ENCODE measurements at places on chromosomes 1 and 21.

GRCh38 chr1:187063271-187063670, 234.5 kb downstream of the PLA2G4A start:
- DNase-seq: no peak

- no peak for DNase-seq
These were observed 40.1 kb downstream of the ZNF281 start for GRCh38 chr1:200369706-200370105.

- no peak for DNase-seq
These were observed 113.0 kb downstream of the PAPPA2 start for GRCh38 chr1:176575991-176576390.

- DNase-seq: no peak
These were observed 8.8 kb upstream of the CAMSAP2 start for GRCh38 chr1:200729863-200730262.

GRCh38 chr1:221045842-221046831, 166.9 kb downstream of the HLX start:
- DNase-seq: no peak

DNA sequence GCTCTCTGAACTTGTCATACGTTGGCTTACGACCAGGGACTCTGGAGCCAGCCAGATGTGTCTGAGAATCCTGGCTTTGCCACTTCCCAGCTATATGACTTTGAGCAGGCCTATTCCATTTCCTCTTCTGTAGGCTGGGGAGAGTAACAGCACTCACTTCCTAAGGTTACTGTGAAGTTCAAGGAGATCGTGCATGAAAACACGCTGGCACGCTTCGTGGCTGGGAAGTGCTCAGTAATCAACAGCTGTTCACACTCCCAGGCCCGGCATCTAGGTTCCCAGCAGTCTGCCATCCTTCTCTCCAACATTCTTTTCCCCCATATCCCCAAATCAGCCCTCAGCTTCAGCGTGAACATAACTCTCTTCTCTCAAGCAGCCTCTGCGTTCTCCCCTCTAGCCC, 2.0 kb downstream of the ASCL5 start:
- no peak for DNase-seq

DNA sequence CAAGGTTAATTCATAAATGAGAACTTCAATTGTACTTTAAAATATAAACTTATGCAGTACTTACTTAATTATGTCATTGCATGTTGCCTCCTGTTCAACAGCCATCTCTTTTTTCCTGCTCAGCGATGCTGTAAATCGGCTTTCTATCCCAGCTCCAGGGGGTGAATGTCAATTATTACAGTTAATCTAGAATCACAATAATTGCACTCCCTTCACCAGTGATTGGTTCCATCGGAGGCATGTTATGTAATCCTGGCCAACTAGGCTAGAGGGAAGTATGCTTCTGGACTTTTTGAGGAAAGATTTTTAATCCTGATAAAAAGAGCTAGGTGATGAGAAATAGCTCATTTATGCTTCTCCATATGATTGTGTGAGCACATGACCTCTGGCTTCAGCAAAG, 53.8 kb upstream of the SGIP1 start:
- no peak for DNase-seq

DNA sequence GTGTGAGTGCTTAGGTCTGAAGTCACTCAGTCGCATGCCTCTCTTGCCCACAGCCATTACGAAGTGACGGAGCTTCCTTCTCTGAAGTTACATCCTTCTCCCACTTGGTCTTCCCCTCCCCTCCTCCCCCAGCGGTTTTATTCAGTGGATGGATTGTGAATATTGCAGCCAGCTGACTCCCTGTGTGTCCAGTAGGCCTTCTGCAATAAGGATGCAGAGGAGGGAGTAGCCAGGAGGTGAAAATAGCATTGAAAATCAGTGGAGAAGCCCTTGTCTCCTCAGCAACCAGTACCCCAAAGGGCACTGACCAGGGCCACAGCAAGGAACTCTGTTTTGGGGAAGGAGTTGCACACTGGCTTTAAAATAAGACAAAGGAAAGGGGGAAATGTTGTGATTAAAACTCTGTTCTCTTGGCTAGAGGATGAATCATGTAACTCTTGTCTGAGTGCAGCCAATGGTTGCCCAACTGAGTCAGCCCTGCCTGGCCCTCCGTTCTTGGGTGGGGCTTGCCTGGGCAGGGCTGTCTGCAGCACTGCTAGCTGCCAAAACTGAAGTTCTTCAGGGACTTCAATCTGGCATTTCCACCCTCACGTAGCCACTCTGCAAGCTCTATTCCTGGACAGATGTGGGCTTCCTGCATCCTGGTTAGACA, 4.3 kb downstream of the S100A10 start:
- DNase-seq: no peak

- no peak for DNase-seq
These were observed 10.5 kb downstream of the C1orf115 start for GRCh38 chr1:220700556-220701179.

DNA sequence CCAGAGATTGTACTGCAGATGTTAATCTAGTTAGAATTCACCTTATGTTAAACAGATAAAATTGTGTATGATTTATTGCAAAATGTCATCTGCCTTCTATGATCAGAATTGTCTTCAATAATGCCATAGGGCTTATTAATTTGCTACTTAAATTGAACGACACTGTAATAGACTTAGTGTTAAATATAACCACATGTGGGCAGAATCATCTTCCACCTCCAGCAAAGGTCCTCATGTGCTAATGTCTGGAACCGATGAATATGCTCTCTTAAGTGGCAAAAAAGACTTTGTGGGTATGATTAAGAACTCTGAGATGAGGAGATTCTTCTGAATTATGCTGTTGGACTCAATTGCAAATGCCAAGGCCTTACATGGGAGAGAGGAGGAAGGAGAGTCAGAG, 4.3 kb downstream of the OR2T11 start:
- DNase-seq: no peak

DNA sequence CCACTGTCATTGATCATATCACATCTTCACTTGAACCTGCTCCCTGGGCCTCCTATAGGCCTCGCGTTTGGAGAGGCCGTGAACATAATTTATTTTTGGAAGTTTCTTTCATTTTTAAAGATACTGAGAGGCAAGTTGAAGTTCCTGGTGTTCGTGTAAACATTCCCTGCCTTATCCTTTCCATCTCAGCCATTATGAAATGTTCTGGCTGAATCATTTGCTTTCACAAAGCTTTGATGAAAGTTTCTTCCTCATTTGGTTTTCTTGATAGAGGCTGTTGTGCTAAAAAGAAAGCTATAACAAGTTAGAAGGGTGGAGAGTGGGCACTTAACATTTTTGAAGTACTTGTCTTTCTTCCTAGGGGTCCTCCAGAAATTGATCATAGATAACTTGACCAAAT, 15.5 kb downstream of the CAMTA1 start:
- DNase-seq: no peak

DNA sequence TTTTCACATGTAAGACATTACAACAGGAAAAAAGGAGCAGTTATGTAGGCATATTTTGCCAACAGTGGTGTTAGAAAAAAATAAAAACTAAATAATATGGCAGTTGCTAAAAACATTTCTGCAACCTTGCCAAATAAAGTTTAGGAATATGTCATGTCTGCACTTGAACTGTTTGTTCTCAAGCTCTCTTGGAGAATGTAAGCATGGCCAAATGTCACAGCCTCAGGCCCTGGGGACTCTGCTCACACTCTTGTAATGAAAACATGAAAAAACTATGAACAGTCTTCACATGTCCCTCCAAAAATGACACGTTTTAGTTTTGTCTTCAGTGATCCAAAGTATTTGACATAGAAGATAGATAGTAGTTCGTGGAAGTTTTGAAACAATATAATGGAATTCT, 753.3 kb downstream of the LTN1 start:
- DNase-seq: no peak

DNA sequence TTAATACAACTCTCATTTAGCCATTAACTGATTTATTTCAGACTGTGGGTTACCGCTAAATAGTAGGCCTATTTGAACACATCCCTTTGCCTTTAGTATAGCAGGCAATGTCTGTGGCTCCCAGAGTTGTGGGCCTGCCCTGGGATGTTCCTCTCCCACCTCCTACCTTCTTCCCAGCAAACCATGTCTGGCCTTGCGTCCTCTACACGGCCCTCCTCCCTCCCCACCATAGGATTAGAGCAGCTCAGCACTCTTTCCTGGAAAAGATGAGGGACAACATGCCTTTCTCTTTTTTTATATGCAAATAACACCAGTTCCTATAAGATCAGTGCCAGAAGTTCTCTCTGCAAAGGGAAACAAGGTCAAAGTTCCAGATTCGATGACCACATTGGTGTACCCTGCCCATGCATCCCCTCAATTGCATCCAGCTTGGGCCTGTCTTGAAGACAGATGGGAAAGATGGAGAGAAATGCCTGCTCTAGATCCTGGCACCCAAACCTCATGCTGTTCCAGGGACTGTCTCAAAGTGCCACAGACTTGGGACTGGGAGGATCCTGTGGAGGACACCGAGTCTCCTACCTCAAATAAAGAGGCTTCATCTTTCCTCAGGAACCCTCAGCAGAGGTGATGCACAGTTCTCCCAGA, 57.2 kb downstream of the CD46 start:
- DNase-seq: no peak

GRCh38 chr1:194289569-194290266, 1103.3 kb upstream of the B3GALT2 start:
- no peak for DNase-seq

- no peak for DNase-seq
These were observed 70.7 kb downstream of the COL24A1 start for GRCh38 chr1:86085741-86086409.

GRCh38 chr1:153568367-153569099, 2.9 kb upstream of the S100A2 start:
- DNase-seq: peak; percentile 93

DNA sequence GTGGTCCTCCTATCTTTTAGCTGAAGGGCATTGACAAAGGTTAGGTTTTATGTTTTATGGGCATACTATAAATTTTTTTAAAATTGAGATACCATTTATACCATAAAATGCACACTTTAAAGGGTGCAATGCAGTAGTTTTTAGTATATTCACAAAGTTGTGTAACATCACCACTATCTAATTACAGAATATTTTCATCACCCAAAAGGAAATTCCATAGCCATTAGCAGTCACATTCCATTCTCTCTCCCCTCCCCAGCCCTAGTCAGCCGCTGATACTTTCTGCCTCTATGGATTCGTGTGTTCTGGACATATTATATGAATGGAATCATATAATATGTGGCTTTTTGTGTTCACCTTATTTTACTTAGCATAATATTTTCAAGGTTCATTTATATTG, 135.8 kb upstream of the B3GALT2 start:
- no peak for DNase-seq

DNA sequence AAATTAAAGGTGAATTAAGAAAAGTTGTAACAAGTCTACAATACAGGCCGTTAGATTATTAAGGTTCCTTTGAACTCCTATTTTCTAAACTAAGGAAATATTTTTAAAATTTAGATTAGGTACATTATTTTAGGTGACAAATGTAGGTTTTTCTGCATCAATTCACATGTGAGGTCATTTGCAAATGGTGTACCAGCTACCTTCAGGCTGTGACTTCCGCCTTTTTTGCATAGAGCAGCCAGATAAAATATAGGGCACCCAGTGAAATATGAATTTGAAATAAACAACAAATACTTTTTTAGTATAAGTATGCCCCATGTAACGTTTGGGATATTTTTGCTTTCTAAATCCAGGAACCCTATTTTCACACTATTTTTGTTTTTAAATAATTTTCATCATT, 544.0 kb downstream of the LMO4 start:
- no peak for DNase-seq

- DNase-seq: no peak
These were observed 62.8 kb upstream of the KIF26B start for GRCh38 chr1:245091818-245092637.

DNA sequence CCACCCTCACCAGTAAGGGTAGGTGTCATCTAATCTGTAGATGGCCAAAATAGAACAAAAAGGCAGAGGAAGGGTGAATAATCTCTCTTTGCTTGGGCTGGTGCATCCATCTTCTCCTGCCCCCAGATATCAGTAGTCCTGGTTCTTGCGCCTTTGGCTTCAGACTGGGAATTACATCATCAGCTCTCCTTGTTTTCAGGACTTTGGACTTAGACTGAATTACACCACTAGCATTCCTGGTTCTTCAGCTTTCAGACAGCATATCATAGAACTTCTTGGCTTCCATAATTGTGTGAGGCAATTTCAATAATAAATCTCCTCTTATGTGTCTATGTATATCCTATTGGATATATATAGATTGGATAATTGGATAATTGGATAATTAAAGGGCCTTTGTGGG, 403.0 kb upstream of the USP24 start:
- no peak for DNase-seq

- DNase-seq: no peak
These were observed 17.2 kb upstream of the SLAMF6 start for GRCh38 chr1:160539990-160540858.

DNA sequence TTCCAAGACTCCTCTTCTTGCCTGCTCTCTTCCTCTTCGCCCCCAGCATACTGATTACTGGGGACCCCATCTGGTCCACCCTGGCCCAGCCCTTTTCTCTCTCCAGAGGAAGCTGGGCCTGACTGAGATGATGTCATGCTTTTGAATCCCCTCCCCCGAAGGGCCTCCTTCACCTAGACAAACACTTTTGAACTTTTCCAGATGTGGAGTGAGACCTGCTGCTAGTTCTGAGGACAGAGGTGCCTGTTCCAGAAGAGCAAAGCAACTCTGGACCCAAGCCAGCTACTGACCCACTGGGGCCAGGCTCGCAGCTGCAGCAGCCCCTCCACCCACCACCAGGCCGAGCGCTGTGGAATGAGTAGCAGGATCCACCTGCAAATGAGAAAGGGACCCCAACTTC, 8.4 kb downstream of the CD34 start:
- DNase-seq: no peak

GRCh38 chr1:20376880-20377494, 86.3 kb downstream of the VWA5B1 start:
- DNase-seq: peak; percentile 71

DNA sequence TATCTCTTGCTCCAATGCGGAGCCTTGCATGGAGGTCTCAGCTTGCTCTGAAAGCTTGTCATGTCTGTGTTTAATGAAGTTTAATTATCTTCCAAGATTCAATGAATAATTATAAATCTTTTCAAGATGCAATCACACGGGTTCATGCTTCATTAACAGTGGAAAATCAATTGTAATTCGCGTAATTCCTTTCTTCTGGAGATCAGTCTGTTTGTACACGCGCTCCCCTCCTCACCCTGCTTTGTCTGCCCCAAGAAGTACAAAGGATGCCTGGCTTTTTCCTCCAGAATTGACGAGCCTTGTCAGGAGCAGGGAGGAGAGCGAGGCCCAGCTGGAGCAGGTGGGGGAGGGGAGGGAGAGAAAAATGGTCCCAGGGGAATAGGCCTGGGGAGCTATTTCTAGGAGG, 65.0 kb upstream of the DISP3 start:
- DNase-seq: no peak

DNA sequence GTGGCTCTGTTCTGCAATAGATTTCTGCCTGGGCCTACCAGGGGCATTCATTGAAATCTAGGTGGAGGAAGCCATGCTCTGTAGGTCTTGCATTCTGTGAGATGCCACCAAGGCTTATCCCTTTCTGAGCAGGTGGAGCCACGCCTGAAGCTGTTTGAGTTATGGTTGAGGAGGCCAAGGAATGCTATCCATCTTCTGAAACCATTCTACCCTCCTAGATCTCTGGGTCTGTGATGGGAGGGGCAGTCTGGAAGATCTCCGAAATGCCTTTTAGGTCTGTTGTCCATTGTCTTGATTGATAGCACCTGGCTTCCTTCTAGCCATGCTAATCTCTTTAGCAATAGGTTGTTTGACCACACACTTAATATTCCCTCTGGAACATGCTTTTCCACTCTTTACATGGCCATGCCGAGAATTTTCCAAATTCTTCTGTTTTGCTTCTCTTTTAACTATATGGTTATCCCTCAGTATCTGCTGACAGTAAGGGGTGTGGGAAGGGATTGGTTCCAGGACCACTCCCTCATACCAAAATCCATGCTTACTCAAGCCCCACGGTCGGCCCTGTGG, 45.2 kb downstream of the AK4 start:
- DNase-seq: no peak

Data from HuH-7.5 (cell line).